ENCODE measurements at places on chromosomes 5 and 9.

DNA sequence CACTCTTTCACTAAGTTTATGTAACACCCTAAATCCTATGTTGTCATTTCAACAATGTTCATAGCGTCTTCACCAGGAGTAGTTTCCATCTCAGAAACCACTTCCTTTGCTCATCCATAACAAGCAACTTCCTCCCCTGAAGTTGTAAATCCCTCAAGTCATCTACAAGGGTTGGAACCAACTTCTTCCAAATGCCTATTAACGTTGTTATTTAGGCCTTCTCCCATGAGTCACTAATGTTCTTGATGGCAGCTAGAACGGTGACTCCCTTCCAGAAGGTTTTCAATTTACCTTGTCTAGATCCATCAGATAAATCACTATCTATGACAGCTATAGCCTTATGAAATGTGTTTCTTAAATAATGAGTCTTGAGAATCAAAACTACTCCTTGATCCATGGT is 73.3 kb upstream of the TARS1 start:
- no peak for DNase-seq

- peak; percentile 27 for DNase-seq
Observed at GRCh38 chr9:114097613-114098020, 1.5 kb downstream of the KIF12 start.

- DNase-seq = no peak
Observed at GRCh38 chr5:5080790-5081189, 59.3 kb upstream of the ADAMTS16 start.

DNA sequence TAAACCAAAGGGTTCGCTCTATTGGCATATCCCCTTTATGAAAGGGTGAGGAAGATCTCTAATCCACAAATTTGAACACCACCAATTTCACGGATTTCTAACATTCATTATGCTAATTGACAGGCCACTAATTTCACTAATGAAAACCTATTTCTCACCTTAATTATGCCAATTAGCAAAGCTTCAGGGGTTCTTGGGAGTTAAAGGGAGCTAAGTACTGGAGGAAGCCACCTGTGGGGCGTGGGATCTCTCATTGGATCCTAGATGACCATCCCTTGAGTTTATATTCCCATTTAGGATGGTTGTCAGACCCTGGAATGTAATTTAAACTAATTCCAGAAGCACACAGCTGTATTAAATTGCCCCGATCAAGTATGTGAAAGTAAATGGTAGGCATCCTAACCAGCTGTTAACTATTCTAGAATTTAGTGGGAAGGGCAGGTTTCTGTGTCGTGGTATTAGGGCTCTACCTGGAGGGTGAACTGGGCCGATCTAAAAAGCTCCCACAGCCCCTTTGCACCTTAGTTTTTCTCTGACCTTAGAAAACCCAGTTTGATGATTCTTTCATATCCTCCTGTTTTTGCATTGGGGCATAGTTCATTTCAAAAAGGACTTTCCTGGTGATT is 77.1 kb downstream of the C9orf152 start:
- DNase-seq = no peak

DNA sequence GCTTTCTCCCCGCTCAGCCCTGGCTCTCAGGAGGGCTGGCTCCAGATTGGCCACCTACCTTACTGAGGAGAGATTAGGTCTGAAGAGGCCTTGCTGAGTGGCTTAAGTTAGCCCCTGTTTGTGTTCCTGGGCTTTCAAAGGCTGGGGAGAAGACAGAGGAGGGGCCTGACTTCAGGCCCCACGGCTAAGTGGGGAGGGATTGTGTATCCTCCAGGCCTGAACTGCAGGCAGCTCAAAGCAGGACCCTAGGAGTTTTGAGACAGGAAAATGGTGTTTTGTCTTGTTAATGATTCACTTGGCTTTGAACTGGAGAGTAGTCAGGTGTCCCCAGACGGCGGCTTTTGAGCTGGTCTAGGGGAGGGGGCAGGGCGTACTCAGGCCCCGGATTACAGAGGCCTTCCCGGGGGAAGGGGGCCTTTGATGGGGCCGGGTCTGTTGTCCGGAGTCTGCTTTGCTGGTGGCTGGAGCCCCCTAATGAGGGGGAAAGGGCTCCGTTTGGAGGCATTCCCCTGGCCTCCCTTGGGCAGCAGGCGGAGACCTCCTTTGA is 162.0 kb upstream of the SMIM23 start:
- DNase-seq = no peak

Measured in fibroblast of upper back skin (primary cell).